Astrocyte of the spinal cord (primary cell): ENCODE measurements at places on chromosomes 6 and 20.

DNA sequence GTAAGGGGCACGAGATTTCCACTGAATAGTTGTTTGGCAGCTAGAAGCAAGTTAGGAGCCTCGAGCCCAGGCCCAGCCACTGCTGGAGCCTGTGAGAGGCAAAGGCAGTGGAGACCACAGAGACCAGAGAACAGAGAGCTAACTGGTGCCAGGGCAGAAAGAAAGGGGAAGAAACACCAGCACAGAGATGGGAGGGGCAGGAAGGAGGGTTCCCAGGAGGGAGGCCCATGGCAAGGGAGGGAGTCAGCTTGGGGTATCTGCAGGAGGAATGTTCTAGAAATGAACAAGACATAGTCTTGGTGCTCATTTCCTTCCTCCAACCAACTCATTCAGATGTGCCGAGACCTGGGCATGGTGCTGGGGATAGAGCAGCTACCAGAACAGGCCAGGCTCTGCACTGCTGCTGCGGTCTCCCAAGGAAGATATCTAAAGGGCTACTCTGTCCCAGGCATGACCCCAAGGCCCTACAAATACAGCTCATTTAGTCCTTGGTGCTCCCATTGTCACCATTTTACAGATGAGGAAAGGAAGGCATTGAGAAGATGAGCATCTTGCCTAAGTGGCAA is 10.7 kb downstream of the ANGPT4 start:
- no peak for DNase-seq

DNA sequence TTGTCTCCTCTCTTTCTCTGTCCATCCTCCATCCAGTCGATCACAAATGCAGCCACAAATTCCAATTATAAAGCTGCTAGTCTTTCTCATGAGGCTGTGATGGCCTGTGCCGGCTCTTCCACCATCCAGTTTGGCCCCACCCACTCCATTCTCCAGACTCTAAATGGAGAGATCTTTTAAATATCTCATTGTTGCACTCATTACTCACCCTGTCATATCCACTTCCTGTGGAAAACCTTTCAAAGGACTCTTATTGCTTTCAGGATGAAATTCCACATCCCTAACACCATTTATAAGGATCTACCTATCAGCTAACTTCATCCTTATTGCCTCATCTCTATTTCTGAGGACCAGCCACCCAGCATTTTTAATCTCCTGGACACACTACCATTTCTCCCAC is 70.6 kb downstream of the NRN1 start:
- DNase-seq = no peak

DNA sequence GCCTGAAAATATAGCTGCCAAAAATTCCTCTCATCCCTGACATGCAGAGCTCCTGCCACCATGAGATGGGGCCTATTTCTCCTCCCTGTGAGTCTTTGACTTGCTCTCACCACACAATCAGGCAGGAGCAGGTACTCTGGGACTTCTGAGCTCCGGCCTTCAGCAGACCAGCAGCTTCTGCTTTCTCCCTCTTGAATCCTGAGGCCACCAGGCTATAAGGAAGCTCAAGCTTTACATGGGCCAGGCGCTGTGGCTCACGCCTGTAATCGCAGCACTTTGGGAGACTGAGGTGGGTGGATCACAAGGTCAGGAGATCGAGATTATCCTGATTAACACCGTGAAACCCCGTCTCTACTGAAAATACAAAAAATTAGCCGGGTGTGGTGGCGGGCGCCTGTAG is 238.7 kb upstream of the RREB1 start:
- DNase-seq = no peak

DNA sequence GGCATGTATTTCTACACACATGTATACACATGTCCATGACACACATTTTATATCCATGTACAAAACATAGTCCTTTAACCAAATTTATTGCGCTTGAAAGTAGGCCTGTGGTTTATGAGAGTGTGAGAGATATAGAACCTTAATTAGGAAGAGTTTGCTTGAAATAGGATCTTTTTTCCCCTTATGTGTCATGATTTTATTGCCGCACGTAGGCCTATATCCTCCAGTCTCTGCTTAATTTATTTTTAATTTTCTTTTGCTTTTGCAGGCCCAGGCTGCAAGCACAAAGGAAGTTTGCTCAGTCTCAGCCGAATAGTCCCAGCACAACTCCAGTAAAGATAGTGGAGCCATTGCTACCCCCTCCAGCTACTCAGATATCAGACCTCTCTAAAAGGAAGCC is 205.9 kb downstream of the JARID2 start:
- no peak for DNase-seq

DNA sequence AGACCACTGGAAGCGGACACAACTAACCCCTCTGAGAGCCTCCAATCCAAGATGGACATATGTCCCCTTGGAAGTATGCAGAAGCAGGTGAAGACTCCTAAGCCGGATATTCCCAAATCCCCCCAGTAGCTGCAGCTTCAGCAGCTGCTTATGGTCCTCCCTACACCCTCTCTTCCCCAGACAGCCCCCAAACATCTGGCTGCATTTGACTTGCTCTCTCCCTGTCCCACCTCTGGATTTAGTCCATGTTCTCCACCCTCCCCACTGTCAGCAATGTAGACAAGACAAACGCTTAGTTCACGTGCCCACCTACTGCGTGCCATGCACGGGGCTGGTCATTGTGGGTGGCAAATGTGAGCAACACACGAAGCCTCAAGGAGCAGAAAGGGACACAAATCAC is 4.6 kb upstream of the ADAM33 start:
- DNase-seq = no peak

- peak; percentile 3 for DNase-seq
Measured at GRCh38 chr6:68082086-68082485, 553.0 kb upstream of the ADGRB3 start.

- DNase-seq = peak; percentile 50
Measured at GRCh38 chr6:7846966-7847818, 63.4 kb downstream of the TXNDC5 start.

GRCh38 chr20:46118481-46119020 is 437 bp downstream of the CD40 start:
- DNase-seq = no peak

DNA sequence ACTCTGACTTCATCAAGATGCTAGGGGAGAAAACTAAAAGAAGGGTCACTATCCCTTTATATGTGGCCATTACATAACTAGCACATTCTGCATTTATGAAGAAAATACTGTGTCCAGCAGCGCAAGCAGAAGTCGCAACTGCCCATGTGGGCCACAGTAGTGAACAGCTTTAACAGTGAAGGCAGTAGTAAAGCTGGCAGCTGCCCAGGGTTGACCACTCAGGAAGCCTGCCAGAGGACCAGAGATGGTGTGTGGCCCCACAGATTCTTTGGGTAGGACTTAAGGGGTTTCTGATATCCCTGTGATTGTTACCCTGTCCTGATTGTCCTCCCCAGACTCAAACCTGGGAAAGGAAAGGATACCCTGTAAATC is 88.3 kb upstream of the NT5E start:
- no peak for DNase-seq

DNA sequence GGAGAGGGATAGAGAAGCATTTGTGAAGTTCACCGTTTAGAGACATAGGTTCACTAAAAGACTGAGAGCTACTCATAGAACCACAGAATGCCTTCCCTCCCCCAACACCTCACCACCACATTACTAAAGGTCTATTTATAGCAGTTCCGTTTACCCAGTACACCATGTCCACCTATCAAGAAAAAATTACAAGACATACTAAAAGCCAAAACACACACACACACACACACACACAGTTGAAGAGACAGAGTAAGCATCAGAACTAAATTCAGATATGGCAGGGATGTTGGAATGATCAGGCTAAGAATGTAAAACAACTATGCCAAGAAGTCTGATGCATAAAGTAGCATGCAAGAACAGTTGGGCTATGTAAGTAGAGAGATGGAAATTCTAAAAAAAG is 52.3 kb downstream of the SLC22A3 start:
- peak; percentile 44 for DNase-seq

- no peak for DNase-seq
Measured at GRCh38 chr6:5223309-5223708, 37.4 kb downstream of the LYRM4 start.

GRCh38 chr20:61404303-61404702 is 152.2 kb downstream of the CDH4 start:
- no peak for DNase-seq

GRCh38 chr20:3227506-3227905 is 11.5 kb downstream of the SLC4A11 start:
- no peak for DNase-seq

DNA sequence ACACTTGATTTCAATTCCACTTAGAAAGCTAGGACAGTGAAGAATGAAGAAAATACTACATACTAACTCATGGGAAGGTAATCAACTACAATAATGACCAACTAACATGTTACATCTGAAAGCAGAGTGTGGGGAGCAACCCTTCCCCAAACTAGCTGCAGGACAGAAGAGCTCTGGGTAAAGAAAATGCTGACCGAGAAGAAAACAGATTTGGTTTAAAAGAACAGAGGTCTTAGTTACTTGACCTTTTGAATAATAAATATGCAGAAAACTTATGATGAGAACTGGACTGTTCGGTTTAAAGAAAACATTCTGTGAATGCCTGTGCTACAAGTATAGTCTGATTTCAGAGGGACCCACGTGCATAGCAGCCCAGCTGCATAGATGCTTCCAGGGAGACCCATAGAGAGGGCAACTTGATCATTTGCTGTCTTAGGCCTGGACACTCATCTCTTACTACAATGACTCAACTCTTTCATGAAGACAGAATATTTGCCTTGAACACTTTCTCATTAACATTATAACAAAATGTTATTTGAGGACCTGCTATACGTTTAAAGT is 53.5 kb downstream of the RALGAPA2 start:
- peak; percentile 45 for DNase-seq

DNA sequence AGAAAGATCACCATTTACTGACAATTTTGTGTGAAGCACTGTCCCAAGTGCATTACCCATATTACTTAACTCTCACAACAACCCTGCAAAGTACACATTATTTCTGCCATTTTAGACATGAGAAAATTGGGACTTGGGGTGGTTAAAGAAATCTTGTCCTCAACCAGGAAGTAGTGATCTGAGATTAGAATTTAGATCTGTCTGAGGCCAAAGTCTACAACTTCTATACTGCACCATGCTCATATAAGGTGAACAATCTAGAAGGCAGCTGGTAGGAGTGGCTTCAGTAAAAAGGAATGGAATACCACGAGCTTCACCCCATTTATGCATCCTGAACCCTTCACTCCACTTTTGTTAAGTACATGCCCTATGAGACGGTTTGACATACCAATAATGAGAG is 87.6 kb downstream of the QRSL1 start:
- no peak for DNase-seq

GRCh38 chr6:6686748-6687601 is 98.5 kb downstream of the LY86 start:
- DNase-seq = peak; percentile 53

GRCh38 chr20:49570828-49571552 is 3.1 kb upstream of the PTGIS start:
- DNase-seq = no peak

DNA sequence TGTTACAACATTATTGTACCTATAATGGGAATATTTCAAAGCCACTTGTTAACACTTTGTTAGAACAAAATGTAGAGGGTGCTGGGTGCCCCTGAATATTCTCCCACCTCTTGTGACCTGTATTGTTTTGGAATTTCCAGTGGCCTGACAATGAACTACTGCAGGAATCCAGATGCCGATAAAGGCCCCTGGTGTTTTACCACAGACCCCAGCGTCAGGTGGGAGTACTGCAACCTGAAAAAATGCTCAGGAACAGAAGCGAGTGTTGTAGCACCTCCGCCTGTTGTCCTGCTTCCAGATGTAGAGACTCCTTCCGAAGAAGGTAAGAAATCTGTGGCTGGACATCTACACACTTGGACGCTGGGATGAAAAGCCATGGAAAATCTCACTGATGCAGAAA is 28.9 kb downstream of the PLG start:
- no peak for DNase-seq

DNA sequence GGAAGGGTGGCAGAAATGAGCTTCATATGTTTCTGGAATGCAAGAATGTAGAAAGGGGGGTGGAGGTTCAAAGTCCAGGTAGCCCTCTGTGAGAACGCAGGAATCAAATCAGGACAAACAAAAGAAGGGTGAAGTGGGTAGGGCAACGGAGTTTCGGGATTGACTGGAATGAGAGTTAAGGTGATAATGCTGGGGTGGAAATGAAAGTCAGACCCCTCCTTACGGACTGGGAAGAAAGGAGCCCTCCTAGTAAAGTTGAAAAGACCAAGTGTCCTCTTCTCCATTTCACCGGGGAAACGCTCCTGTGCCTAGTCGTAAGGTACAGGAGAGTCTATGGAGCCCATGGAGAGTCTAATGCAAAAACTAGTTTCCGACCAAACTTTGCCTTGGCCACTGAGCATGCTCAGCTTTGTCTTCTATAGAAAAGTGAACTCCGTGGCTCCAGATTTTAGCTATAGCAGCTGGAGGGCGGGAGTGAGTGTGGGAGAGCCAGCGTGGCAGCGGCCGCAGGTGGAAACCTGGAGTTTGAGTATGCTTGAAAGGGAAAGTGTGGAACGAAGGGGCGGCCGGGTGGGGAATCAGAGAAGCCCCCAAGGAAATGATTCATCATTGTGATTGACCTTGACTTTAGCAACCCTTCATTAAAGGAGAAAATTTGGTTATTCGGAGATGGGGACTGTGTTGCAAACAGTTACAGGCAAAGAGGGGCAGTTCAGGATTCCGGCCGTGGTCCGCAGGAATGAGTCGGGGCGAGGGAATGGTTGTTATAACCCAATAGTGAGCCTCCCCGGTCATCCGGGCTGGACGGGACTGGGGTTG is 1.3 kb upstream of the LRRC1 start:
- DNase-seq = peak; percentile 65

- no peak for DNase-seq
Measured at GRCh38 chr6:69012211-69012610, 377.1 kb downstream of the ADGRB3 start.

DNA sequence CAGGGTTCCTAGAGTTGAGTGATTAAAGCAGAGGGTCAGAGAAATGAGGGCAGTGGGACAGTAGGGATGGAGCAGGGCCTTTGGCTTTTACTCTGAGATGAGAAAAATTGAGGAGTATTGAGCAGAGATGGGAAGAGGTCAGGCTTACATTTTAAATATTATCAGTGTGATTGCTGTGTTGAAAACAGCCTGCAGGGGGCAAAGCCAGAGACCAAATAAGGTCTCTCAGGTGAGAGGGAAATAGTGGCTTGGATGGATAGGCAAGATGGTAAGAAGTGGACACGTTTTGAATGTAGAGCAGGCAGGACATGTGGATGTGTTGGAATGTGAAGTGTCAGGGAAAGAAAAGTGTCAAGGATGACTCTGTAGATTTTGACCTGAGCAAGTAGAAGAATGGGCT is 105.0 kb upstream of the MAP3K7 start:
- DNase-seq = no peak

DNA sequence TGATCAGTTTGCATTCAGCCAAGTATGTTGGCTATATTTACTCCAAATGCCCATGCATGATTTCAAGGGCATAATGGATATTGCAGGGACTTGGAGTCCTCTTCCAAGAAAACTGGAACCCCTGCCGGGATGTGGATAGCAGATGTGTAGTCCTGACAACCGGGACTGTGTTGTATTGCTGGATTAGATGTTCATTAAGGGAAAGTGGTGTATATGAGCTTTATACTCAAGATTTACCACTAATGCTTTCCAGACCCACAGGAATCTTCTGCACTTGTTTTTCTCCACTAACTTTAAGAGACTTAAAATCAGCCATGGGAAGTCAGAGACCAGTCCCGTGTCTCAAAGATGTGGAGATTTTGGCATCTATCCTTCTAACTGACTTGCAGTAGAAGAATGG is 770.9 kb downstream of the HDGFL1 start:
- DNase-seq = peak; percentile 19
